H1 (cell line): ENCODE measurements at places on chromosomes 1 and 21. TPM values are rescaled to one million over a fixed set of nuclear protein-coding genes. Genes with fewer than 3 reads are reported as not detected.

The LAMC2 gene
- 12.9 and 13.0 TPM in 2 replicates for total RNA-seq

DNA sequence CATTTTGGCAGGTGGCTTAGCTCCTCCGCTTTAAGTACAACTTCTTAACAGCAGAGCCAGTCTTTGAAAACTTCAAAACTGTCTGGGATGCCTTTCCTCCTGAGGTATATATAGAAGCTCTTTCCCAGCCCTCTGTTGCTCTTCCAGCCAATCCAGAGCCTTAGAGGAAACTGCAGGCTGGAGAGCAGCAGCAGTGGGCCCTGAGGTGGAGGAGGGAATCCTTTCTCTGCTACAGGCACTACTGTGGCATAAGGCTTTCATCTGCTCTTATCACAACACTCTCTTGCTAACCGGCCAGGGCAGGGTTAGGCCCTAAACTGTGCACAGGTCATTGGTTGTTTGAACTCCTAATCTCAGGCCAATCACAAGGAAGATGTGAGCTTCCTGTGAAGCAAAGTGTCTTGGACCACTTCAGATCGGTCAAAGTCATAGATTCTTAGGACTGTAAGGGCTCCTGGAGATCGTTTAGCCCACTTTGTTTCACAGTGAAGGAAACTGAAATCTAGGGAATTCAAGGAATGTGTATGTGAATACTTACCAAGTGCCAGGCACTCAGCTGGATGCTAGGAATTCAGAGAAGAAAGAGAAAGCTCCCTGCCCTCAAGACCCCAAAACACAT is at the start of gene RGS5:
Gene RGS5, minus strand, starts transcription at position 84 of the 619 bp plus-strand sequence. Its CDS starts 81 bp downstream, at position 3.
- H3K27me3 ChIP-seq, result no peaks in the 10 kb centered on the region
- H3K4me1 ChIP-seq, result peaks cover 4% of the 10 kb centered on the region
- DNase-seq, result peak; percentile 61
- peak within 1 kb of the TSS; percentile 54 for H3K4me3 ChIP-seq
- no peaks in the 10 kb centered on the region for H3K36me3 ChIP-seq
- peak within 1 kb of the TSS; percentile 86 for H3K27ac ChIP-seq

- no peak for DNase-seq
- peaks cover 6% of the 10 kb centered on the region; the same call in 1 of the 2 replicates for H3K36me3 ChIP-seq
- no peaks in the 10 kb centered on the region for H3K27me3 ChIP-seq
- peaks cover 5% of the 10 kb centered on the region; the same call in 1 of the 2 replicates for H3K4me1 ChIP-seq
- H3K4me3 ChIP-seq, result peak overlapping the region; percentile 79
Measured at GRCh38 chr1:153945131-153945794, 1.3 kb downstream of the DENND4B start.

GRCh38 chr1:101098907-101099306 is 73.3 kb upstream of the DPH5 start:
- H3K27ac ChIP-seq, result no peak overlapping the region
- no peaks in the 10 kb centered on the region for H3K4me1 ChIP-seq
- no peak for DNase-seq
- no peak overlapping the region for H3K4me3 ChIP-seq
- no peaks in the 10 kb centered on the region for H3K27me3 ChIP-seq

GRCh38 chr1:150144606-150145005 is 5.1 kb upstream of the PLEKHO1 start:
- no peak overlapping the region for H3K27ac ChIP-seq
- H3K4me3 ChIP-seq, result no peak overlapping the region
- no peaks in the 10 kb centered on the region for H3K36me3 ChIP-seq

GRCh38 chr1:108199201-108199691 is 897 bp downstream of the SLC25A24 start:
- H3K27me3 ChIP-seq, result no peaks in the 10 kb centered on the region
- DNase-seq, result no peak
- no peak overlapping the region for H3K27ac ChIP-seq
- H3K4me1 ChIP-seq, result peaks cover 6% of the 10 kb centered on the region

GRCh38 chr1:88917321-88918025 is 26.1 kb upstream of the GTF2B start:
- H3K4me3 ChIP-seq, result no peak overlapping the region
- no peak overlapping the region for H3K27ac ChIP-seq
- no peaks in the 10 kb centered on the region for H3K4me1 ChIP-seq
- peaks cover 5% of the 10 kb centered on the region; the same call in 1 of the 2 replicates for H3K36me3 ChIP-seq
- DNase-seq, result no peak
- no peaks in the 10 kb centered on the region for H3K27me3 ChIP-seq

DNA sequence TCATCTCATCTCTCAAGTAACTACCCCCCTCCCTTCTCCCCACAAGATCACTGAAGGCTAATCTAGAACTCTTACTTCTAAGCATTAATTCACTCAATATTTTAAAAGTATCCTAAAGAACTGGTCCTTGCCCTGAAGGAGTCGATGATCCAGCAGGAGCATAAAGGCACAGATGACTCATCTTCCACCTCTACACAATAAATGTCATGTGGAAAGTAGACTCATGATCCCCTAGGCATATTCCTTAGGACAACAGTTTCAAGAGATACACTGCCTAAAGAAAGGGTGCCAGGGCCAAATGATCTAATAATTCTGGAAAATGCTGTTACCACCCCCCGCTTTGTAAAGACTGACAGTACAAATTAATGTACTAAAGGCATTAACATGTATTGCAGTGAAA is 85.8 kb upstream of the DIRAS3 start:
- DNase-seq, result no peak
- no peaks in the 10 kb centered on the region for H3K27me3 ChIP-seq
- no peak overlapping the region for H3K4me3 ChIP-seq
- peaks cover 7% of the 10 kb centered on the region for H3K4me1 ChIP-seq
- no peaks in the 10 kb centered on the region for H3K36me3 ChIP-seq

GRCh38 chr1:228512781-228513198 is 25.6 kb downstream of the RNF187 start:
- no peak overlapping the region for H3K27ac ChIP-seq
- no peaks in the 10 kb centered on the region for H3K36me3 ChIP-seq
- H3K27me3 ChIP-seq, result peaks cover 26% of the 10 kb centered on the region
- no peak for DNase-seq

GRCh38 chr1:115495625-115496024 is 146.1 kb upstream of the VANGL1 start:
- peaks cover 4% of the 10 kb centered on the region for H3K4me1 ChIP-seq
- DNase-seq, result peak; percentile 13
- H3K27ac ChIP-seq, result no peak overlapping the region
- no peaks in the 10 kb centered on the region for H3K27me3 ChIP-seq
- no peaks in the 10 kb centered on the region for H3K36me3 ChIP-seq

The ACTL8 gene
- total RNA-seq, result 0.47 and 1.1 TPM in 2 replicates

DNA sequence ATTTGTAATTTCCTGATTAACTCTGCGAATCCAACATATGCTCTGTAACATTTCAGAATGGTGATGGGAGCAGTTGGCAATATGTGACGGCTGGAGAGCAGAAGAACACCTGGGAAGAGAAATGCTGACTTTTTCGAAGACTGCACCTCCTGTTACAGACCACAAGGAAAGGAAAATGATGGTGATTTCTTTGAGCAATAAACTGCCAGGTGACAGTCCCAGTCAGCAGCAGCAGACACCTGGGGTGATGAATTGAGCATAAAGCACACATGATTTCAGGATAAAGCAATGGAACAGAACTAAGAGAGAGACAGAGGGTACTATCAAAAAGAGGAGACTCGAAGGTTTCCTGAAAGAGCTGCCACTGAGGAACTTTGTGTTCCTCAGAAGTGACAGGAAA is 528.6 kb downstream of the NEGR1 start:
- H3K36me3 ChIP-seq, result no peaks in the 10 kb centered on the region
- no peak overlapping the region for H3K27ac ChIP-seq
- no peaks in the 10 kb centered on the region for H3K4me1 ChIP-seq
- H3K4me3 ChIP-seq, result no peak overlapping the region
- no peaks in the 10 kb centered on the region for H3K27me3 ChIP-seq

The UBR4 gene
- total RNA-seq, result 148 and 152 TPM in 2 replicates

- no peak overlapping the region for H3K27ac ChIP-seq
- no peak overlapping the region for H3K4me3 ChIP-seq
- H3K4me1 ChIP-seq, result no peaks in the 10 kb centered on the region
- no peak for DNase-seq
- no peaks in the 10 kb centered on the region for H3K27me3 ChIP-seq
Measured at GRCh38 chr21:32249511-32250280, 29.2 kb downstream of the MIS18A start.

The IL20 gene
- not detected in 2 replicates for total RNA-seq

DNA sequence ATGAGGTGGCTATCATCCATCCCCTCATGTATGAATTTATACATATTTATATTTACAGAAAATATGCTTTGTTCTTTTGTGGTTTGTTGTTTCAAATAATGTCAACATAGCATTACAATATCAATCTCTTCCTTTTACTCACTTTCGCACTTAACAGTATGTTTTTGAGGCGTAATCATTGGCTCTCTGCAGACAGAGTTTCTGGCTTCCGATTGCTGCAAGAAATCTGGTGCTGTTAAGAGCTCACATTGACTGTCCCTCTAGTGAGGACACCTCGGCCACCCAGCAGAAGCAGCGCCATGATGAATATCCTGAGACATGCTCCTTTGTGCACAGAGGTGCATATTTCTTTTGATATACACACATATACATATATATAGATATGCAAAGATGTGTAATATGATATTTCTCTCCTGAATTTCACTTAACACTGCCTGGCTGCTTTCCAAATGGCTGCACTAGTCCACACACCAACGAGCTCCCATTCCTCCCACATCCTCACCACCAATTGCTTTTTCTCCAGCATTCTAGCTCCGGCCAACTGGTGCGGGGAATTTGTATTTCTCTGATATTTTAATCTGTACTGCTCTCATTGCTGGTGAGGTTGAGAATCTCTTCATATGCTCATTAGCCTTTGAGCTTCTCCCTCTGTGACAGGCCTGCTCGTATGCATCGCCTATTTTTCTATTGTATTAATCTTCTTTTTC is 248.4 kb downstream of the SIPA1L2 start:
- H3K27me3 ChIP-seq, result no peaks in the 10 kb centered on the region
- no peak overlapping the region for H3K27ac ChIP-seq
- H3K4me1 ChIP-seq, result no peaks in the 10 kb centered on the region; the same call in 1 of the 2 replicates

GRCh38 chr1:175118375-175119367 is 51.0 kb downstream of the TNN start:
- H3K36me3 ChIP-seq, result no peaks in the 10 kb centered on the region
- H3K27ac ChIP-seq, result no peak overlapping the region
- H3K27me3 ChIP-seq, result no peaks in the 10 kb centered on the region
- no peak for DNase-seq
- no peaks in the 10 kb centered on the region for H3K4me1 ChIP-seq

The PHTF1 gene
- 26.9 and 27.7 TPM in 2 replicates for total RNA-seq

The RGSL1 gene
- total RNA-seq, result not detected in 2 replicates

DNA sequence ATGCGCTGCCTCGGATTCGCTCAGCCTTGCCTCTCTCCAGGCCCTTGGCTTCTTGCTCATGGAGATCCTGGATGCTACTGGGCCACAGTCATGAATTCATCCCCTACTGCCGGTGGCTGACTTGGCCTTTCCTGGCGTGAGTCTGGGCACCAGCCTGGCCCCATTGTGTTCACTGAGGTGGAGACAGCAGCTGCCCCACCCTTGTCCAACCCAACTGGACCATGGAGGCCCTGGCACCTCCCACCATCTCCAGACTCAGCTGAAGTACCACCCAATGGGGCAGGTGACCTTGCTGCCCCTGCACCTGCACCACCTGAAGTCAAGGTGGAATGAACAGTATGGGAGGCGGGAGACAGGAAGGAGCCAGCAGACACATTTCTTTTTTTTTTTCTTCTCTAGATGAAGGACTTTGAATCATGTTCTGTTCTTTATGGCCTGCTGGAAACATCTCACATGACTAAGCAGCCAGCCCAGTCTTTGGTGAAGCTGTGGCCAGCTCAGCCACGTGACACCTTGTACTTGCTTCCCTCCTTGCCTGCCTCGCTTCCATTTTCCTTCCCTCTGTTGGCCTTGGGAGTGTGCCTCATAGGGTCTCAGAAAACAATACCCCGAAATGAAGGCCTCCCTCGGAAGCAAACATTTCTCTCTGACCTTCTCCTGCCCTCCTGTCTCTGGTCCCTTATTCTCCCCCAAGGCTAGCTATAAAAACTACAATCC is 3.8 kb upstream of the SLC30A2 start:
- H3K27me3 ChIP-seq, result peaks cover 41% of the 10 kb centered on the region
- H3K4me1 ChIP-seq, result peaks cover 5% of the 10 kb centered on the region; the same call in 1 of the 2 replicates
- H3K4me3 ChIP-seq, result no peak overlapping the region
- no peak overlapping the region for H3K27ac ChIP-seq
- no peak for DNase-seq
- no peaks in the 10 kb centered on the region for H3K36me3 ChIP-seq

The PAPPA2 gene
- total RNA-seq, result 0.19 and 0.88 TPM in 2 replicates

DNA sequence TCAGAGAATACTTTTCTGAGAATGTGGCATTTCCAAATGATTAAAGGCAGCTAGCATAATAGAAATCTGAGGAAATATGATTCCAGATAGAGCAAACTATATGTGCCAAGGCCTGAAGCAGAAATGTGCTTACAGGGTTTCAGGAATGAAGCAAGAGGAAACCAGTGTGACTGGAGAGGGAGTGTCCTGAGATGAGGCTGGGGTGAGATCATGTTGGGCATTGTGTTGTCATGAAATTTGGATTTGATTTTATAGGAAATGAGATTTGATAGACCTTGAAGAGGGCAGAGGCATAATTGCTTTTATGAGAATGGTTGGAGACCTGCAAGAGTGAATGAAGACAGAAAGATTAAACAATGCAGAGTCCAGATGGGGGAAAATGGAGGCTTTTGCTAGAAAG is 338.1 kb upstream of the SNX7 start:
- DNase-seq, result no peak
- no peaks in the 10 kb centered on the region for H3K36me3 ChIP-seq
- H3K4me3 ChIP-seq, result no peak overlapping the region
- no peaks in the 10 kb centered on the region for H3K27me3 ChIP-seq
- no peak overlapping the region for H3K27ac ChIP-seq

The UCHL5 gene
- total RNA-seq, result 34.4 and 40.0 TPM in 2 replicates

DNA sequence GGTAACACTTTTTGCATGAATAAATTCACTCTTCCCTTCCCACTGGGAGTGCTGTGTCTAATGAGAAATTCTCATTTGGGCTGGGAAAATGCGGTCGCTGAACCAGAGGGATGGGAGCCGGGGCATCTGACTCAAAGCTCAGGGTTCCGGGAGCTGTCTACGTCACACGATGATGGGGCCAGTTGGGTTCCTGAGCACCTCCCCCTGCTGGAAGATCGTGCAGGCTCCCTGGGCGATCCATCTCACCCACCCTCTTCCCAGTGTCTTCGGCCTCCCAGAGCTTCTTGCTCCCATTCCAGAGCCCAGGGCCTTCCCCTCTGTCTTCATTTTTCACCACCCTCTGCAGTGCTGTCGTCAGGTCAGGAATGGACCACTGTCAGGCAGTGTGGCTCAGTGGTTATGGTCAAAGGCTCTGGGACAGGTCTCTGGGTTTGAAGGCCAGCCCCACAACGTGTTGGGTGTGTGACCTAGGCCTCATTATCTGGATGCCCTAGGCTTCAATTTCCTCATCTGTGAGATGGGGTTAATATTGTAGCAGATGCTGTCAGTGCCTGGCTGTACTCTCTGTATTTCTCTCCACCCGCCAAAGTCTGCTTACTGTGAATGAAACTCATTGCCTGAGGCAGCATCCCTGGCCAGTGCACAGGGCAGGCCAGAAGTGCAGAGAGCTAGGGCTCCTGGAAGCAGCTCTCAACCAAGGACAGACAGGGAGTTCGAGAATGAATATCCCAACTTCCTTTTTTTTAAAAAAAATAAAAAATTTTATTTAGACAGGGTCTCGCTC is 31.8 kb downstream of the IGSF21 start:
- DNase-seq, result no peak
- no peak overlapping the region for H3K4me3 ChIP-seq
- no peaks in the 10 kb centered on the region for H3K36me3 ChIP-seq
- no peak overlapping the region for H3K27ac ChIP-seq

The EVI5 gene
- 13.7 TPM in 2 replicates for total RNA-seq

The NUP210L gene
- total RNA-seq, result not detected in 2 replicates
